Naive thymus-derived CD4-positive, alpha-beta T cell (primary cell): ENCODE measurements at places on chromosomes 4 and X. TPM values are rescaled to one million over a fixed set of nuclear protein-coding genes. Genes with fewer than 3 reads are reported as not detected.

The PAK3 gene
- total RNA-seq: 0.86 TPM

DNA sequence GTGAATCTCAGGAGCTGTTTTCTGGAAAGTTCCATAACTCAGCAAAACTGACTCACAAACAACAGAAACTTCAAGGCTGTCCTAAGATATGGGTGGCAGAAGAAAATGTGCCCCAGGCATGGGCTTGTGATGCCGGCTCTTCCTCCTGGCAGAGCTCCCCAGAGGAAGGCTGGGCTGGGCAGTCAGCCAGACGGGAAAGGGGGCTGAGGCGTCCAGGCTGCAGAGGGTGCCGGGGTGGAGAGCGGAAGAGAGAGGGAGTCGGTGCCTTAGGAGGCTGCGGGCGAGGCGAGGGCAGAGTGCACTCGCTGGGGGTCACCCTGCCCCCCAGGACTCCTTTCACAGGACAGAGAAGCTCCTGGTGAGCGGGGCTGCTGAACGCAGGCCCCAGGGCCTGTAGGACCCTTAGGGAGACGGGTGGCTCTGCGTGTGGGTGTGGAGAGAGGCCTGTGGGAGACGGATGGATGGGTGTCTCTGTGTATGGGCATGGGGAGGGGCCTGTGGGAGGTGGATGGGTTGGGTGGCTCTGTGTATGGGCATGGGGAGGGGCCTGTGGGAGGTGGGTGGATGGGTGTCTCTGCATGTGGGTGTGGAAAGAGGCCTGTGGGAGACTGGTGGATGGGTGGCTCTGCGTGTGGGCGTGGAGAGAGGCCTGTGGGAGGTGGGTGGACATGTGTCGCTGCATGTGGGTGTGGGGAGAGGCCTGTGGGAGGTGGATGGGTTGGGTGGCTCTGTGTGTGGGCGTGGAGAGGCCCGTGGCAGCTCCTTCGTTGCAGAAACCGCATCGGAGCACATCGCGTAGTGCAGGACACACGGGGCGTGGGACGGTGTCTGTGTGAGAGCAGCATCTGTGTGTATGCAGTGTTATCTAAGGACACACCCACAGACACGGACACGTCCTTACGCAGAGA is 15.9 kb downstream of the PCGF3 start:
- DNase-seq: no peak

DNA sequence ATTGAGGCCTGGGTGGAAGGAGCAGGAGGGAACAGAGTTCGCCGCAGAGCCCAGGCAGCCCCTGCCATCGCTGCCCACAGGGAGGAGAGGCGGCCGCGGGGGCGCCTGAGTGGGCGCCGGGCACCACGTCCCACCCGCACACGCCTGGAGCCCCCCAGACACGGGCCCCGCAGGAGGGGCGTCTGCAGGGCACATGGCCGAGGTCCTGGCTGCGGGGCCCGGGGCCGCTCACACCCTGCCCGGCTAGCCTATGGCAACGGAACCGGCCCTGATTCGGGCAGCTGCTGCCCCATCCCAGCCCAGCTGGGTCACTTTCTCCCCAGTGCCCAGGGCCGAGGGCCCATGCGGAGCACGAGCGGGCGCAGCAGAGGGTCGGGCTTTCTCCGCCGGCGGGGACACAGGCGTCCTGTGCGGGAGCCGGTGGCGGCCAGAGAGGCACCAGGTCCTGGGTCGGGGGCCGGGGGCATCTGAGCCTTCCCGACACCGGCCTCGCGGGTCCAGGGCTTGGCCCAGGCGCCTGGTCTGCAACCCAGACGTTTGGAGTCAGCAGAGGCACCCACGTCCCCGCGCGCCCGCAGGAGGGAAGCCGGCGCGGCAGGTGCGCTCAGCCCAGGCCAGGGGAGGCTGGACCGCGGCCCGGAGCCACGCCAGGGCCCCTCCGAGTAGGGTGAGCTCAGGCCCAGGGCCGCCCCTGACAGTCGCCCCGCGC is 91.2 kb downstream of the FAM53A start:
- DNase-seq: no peak

DNA sequence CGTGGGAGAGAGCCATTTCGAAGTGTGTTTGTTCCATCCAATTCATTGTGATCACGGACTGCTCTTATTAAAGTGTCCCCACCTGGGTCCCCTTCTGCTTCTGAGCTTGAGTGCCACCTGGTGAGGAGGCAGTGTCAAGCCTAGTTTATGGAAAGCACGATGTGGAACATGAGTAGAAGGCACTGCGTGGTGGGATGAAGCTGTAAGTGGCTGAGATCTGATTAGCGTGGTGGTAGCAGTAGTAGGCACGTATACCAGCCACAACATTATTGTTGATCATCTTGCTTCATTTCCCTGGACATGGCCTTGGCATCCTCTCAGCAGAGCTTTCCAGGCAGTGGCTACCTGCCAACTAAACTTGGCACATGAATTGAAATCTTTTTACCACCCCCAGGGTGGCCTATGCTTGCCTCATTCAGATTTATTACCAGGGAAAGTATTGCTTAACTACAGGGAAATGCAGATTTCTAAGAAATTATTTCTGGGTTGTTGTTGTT is 46.4 kb downstream of the GPAT3 start:
- DNase-seq: no peak

DNA sequence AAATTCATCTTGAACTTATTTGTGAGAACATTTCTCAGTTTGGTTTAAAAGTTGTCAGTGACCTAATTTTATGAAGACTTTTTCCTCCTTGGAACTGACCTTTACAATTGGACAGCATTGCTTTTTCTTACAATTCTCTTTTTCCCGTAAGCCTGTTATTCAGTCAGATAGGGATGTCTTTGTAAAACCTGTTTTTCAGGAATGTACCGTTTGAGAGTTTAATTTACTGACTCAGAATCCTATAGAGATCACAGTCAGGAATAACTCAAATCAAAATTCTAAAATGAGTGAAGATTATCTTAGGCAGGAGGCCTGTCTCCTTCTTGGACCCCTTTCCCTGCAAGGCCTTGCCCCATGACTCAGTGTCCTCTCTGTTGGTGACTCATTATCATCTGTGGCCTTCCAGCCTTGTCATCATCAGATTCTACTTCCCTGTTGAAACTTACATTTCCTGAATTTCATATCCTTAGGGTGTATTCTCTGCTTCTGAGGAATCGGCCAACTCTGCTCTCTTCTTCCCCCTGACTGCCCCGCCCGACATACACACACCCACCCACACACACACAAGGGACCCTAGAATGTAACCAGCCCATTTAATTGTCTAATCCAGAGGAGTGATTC is 99.8 kb downstream of the ARHGAP10 start:
- DNase-seq: no peak

The LUZP4 gene
- total RNA-seq: not detected

DNA sequence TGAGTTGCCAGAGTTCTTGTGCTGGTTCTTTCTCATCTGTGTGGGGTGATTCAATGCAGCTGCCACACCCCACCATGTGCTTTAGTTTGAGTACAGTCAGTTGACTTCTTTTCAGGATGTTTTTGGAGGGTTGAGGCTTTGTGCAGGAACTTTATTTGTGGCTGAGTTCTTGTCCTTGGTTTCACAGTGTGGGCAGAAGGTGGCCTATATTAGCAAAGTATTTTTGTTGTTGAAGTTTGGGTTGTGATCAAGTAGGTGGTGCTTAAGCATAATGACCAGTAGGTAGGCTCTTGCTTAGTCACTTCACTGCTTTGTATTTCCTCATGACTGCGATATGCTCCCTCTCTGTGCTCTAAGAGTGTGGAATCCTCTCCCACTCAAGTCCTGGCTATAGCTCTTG is 80.3 kb downstream of the ARHGAP24 start:
- no peak for DNase-seq

The GABRB1 gene
- total RNA-seq: not detected

DNA sequence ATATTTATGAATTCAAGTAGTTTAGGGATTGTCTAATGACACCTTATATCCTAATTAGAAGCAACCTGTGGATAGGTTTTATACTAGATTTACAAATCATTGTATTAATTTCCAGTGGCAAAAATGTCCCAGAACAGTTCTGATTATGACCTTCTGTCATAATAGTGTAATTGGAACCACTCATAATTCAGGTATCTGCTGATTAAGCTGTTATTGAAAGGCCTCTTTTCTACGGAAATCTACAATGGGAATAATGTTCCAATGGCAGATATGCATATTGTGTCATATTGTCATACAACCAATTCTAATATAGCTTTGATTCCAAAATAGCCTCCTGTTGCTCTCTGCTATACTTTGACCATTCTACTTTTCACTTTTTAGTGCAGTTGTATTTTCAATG is 19.0 kb downstream of the MMRN1 start:
- no peak for DNase-seq
